ENCODE measurements at places on chromosomes 1 and 21.

- DNase-seq = no peak
Measured at GRCh38 chr1:43636006-43636641, 13.8 kb upstream of the KDM4A start.

- no peak for DNase-seq
Measured at GRCh38 chr21:40622531-40622930, 224.4 kb downstream of the DSCAM start.

DNA sequence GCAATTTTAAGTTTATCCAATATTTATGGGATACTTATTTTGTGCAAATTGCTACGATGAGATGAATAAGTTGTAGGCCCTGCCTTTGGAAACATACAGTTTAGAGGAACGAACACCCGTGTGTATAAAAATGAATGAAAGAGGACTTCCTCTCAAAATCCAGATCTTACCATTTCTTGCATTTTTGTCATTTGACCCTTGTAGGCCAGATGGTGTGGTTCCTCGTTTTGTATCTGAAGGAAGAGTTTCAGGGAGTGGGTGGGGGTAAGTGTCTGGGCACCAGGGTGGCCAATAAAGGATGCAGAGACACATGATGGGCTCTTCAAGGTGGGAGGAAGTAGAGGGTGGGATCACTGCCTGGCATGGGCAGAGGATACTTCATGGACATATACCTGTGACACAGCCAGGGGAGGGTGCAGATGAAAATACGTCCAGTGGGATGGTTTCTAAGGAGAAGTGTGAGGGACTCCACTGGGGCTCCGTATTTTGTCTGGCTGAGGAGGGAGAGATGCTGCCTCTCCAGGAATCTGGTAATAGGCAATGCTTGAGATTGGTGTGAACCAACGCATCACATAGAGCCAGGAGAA is 14.4 kb downstream of the MAPKAPK2 start:
- no peak for DNase-seq

DNA sequence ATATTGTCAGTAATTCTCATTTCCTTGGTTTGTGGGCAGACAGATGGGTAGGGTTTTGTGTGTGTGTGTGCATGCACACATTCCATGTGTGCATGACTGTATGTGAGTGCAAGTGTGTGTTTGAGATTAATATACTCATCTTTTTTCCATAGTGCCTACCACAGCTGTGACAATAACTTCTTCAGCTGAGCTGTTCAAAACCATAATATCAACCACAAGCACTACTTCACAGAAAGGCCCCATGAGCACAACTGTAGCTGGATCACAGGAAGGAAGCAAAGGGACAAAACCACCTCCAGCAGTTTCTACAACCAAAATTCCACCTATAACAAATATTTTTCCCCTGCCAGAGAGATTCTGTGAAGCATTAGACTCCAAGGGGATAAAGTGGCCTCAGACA is 149.3 kb downstream of the ADGRL2 start:
- no peak for DNase-seq

DNA sequence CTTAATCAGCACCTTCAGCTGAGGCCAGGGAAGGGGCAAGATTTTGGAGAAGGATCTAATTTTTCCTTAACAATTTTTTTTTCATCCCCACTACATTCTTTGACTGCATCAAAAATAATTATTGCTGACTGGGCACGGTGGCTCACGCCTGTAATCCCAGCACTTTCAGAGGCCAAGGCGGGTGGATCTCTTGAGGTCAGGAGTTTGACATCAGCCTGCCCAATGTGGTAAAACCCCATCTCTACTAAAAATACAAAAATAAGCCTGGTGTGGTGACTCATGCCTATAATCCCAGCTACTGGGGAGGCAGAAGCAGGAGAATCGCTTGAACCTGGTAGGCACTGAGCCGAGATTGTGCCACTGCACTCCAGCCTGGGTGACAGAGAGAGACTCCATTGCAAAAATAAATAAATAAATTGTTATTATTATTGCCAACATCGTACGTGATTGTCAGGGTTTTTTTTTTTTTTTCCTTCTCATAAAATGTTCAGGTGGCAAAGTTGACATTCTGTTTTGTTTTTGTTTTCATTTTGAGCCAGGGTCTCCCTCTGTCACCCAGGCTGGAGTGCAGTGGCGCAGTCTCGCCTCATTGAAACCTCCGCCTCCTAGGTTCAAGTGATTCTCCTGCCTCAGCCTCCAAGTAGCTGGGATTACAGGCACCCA is 37.3 kb upstream of the MORC3 start:
- peak; percentile 20 for DNase-seq

- peak; percentile 11 for DNase-seq
Measured at GRCh38 chr1:51877434-51878307, 856 bp downstream of the NRDC start.

DNA sequence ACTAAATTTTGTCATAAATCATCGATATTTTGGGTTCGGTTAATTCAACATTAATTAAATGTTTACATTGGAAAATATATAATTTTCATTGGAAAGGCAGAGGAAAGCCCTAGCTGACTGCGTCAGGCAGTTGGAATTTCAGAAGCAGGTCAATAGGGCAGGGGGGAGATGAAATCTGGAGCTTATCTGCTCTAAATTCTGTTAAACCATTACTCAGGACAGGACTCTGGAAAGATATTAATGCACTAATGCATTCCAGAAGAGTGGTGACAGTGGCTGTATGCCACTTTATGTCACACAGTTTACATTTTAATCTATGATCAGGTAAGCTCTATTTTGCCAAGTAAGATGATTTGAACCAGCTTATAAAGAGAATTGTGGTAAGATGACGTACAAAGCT is 153.0 kb upstream of the B3GALT2 start:
- no peak for DNase-seq

GRCh38 chr1:79460773-79461436 is 454.4 kb upstream of the ADGRL4 start:
- no peak for DNase-seq

DNA sequence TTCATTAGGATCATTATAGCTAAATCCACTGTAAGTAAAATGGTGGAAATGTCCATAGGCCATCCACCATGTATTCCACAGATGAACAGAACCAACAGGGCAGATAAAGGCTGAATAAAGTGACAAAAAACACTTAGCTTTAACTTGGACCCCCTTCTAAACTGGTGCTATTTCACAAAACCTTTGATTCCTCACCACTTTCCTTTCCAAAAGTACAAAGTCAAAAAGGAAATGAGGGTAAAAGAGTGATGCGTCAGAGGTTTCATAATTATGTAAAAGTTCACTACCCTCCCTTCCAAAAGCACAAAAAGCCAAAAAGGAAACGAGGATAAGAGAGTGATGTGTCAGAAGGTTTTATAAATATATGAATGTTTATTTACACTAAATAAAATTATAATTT is 172.2 kb downstream of the TBX15 start:
- DNase-seq = no peak

DNA sequence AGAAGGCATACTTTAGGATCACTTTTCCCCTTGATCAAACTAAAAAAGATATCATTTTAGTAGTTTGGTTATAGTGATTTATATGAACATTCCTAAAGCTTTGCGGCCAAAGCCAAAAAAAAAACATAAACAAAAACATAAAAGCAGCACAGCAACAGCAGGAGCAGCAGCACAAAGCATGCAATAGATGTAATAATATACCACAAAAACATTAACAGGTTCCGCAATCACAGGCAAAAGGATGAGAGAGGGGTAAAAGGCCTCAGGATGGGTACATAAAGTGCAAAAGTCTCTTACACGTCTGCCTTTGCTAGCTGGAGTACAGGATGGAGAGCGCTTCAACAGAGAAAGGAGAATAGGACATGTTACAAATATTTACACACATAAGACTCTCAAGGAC is 119.0 kb downstream of the COQ8A start:
- DNase-seq = no peak

DNA sequence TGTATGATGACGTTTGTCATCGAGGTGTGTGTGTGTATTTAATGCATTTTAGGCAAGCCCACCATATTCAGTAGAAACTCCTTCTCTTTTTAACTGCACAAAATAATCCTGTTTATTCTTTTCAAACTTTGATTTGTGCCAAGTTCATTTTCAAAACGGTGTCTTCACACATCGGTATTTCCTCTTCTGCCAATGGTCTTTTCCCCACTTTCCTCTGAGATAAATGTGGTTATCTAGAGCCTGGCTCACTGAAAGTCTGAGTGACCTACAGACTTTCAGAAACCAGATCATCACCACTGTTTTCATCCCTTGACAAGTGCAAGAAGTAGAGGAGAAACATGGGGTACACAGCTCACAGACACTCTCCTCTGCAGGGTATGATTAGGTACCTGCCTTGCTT is 69.4 kb downstream of the GPATCH2 start:
- DNase-seq = no peak

- no peak for DNase-seq
Measured at GRCh38 chr1:185526344-185527307, 207.6 kb upstream of the HMCN1 start.

DNA sequence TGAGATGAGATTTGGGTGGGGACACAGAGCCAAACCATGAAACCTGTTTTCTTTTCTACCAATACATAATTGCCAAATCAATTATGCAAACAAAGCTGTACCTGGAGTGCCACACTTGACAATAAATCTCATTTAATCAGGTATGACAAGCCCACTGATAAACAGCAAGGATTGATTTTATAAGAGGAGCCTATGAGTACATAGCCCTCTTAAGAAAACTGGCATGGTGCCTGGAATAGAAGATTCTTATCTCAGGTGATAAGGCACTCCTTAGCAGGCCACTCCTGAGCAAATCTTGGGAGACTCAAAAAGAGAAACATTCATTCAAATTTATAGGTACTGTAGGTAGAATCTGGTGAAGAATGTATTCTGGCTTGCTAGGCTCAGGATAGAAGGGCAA is 28.6 kb upstream of the PDE4B start:
- DNase-seq = no peak

DNA sequence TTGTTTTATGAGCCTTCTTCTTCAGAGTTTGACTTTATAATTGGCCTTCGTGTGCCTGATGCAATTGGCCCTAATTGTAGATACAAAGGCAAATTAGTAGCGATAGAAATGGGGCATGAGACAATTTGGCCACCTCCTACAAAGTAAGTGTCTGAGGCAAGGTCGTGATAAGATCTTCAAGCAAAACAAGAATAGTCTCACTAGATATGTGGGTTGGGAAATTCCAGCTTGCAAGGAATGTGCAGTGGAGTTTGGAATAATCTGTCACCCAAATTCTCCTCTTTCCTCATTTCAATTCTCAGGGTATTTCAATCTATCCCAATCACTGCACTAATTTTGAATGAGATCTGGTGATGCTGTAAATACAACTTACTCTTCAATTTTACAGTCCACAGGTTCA is 11.4 kb upstream of the TSNAX start:
- no peak for DNase-seq
